ENCODE measurements at places on chromosomes 11 and 22. TPM values are rescaled to one million over a fixed set of nuclear protein-coding genes. Genes with fewer than 3 reads are reported as not detected.

OR52I1 gene
- not detected for total RNA-seq

MS4A1 gene
- total RNA-seq, result not detected

ATP5MG gene
- total RNA-seq, result 171 TPM

CHADL gene
- not detected for total RNA-seq

GRCh38 chr11:67496113-67496512, 9.1 kb downstream of the PITPNM1 start:
- DNase-seq, result no peak

GRCh38 chr11:119065369-119065768, 2.2 kb upstream of the VPS11 start:
- DNase-seq, result no peak

Measured in osteocyte (in vitro differentiated cells).